Daoy (cell line): ENCODE measurements at places on chromosomes 13 and 19. TPM values are rescaled to one million over a fixed set of nuclear protein-coding genes. Genes with fewer than 3 reads are reported as not detected.
A peak's percentile ranks its signal among the peaks of the same experiment; 100 is the strongest.

DNA sequence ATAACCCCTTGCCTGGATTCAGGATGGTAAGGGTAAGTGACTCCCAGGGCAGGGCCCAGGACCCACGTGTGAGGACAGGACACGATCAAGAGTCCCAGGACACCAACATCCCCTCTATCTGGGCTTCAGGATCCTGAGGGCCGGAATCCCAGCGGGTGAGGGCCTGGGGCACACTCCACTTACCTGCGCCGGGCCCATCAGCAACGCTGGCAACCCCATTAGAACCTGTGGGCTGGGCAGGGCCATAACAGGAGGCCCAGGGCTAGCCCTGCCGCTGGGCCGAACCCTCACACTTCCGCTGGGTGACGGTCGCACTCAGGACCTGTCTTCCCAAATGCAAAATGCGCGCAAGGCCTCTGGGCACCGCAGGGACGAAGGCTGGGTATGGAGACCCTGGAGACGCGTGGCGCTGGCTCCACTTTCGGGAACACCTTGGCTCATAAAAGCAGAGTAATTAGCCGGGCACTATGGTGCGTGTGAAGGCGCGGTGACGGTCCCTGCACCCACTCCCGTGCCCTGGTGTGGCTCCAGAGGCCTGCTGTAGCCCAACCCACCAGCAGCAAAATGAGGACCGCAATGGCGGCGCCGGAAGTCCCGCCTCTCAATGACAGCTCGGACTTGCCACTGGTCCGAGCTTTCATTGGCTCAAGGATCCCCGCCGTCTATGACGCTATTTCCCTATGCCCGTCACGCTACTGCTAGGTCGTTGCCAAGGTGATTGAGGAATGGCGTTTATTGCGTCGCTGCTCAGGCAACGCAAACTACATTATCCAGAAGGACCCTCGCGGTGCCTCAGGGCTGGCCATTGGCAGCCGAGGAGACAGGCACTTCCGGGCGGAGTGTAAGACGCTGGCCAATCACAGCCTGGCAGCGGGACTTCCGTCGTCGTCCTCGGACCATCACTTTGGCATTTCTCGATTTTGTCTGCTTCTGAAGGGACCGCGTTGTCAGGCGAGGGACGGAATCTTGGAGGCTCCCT lies at the start of gene ZNF132:
Gene ZNF132, minus strand, starts transcription at position 578 of the 979 bp plus-strand sequence. Its CDS starts 332 bp downstream, at position 246.
- DNase-seq: peak; percentile 98

DNA sequence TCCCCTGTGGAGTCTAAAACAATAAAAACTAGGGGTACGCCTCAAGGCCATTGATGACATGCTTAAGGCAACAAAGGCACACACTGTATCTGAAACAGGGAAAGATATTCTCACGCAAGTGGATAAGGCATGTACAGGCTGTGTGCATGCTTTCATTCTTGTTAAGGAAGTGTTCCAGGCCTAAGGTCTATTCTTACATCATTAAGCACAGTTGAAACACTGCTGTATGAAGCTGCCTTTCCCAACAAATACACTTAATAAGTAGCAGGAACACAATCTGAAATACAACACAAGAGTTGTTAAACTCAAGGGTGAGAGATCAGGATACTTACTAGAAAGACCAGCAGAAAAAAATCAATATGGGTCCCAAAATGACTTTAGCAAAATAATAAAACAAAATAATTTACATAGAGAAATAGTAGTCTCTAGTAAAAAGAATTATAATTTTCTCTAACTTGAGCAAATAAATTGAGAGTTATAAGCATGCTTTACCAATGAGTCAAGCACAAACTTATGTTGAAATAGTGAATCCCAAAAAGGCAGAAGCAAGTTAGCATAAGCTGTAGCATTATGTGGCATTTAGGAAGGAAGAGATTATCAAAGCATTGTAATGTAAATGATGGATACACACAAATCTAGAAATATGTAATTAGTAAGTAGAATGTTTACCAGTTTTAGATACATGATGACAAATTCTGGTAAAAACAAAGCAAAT lies 796.9 kb downstream of the SLITRK1 start:
- DNase-seq: no peak

- no peak for DNase-seq
Observed at GRCh38 chr13:75647126-75647784, 11.1 kb downstream of the LMO7 start.

- peak; percentile 15 for DNase-seq
Observed at GRCh38 chr13:108086678-108087077, 128.7 kb downstream of the LIG4 start.

DNA sequence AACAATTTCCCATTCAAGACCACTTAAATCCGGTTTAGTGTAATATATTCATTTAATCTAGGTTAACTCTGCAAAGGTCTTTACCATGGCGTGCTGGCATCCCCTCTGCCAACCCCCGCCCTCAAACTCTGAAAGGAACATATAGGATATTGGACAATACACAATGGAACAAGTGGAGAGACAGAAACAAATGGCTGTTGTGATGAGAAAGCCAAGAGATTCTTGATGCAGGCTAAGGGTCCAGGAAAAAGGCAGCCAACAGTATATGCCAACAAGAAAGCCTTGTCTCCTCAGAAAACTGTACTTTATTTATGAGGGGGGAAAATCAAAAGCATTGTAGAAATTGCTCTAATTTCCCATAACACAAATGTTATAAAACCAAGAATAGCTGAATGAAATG lies 407.3 kb upstream of the SGCG start:
- DNase-seq: no peak

DNA sequence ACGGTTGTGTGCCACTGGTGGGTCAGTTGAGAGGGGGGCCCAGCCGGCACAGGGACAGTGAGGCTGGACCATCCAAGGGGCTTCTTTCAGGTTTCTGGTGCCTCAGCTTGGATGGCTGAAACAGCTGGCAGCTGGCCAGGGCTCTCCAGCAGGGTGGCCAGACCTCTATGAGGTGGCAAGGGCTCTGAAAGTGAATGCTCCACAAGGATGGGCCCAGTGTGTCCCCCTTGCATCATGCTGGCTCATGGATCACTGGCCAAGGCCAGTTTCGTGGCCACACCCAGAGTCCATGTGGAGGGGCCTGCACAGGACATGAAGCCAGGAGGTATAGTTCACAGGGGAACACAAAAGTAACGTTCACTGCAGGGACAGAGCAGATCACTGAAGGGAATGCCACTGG lies 49.6 kb downstream of the CDADC1 start:
- no peak for DNase-seq

GRCh38 chr13:31862828-31863227 lies 123.5 kb downstream of the RXFP2 start:
- no peak for DNase-seq

DNA sequence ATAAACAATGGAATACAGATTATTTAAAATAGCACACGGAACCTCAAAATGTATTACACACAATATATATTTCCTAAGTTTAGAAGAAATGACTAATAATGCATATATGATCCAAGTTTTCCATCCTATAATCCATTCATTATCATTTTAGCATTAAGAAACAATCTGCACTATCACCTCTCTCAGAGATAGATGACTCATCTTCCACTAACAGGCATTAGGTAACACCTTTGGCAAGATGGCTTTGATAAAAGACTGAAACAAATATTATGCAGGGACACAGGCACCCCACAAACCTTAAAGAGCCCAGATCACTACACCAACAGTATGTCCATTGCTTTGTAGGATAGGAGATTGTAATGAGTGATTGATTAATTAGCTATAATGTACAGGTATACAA lies 4.1 kb downstream of the ENOX1 start:
- no peak for DNase-seq

GRCh38 chr19:13825489-13826441 lies 30.5 kb downstream of the ZSWIM4 start:
- peak; percentile 63 for DNase-seq

- DNase-seq: peak; percentile 91
Observed at GRCh38 chr19:31127134-31127967, 221.9 kb downstream of the TSHZ3 start.

GRCh38 chr19:9487016-9487415 lies 11.4 kb downstream of the ZNF560 start:
- no peak for DNase-seq

GRCh38 chr13:114058051-114058867 lies 74.2 kb downstream of the RASA3 start:
- no peak for DNase-seq

GRCh38 chr19:1248139-1248785 lies at the start of gene MIDN:
Gene MIDN (plus strand): TSS chr19:1248583. CDS start chr19:1250297, 1,714 bp downstream.
- peak; percentile 92 for DNase-seq

DNA sequence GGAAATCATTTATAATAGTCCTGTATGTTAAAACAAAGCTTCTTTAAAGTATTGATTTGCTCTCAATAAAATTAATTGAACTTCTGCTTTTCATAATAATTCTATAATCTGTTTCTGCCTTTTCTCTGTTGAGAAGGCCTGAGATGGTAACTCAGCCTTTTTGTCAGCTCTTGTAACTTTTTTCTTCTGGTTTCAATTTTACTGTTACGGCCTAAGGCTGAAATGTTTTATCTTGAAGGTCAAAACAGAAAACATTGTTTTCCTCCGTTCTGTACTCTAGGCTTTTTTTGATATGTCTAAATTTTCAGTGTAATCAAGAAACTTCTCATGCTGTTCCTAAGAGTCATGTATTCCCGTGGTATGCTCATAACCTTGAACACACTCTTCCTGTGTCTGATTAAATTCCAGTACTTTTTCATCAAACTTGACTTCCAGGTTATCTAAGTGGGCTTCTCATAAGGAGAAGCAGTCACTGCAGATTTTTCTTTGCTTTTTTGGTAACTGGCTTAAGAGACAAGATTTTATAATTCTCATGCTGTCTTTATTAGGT lies 7.6 kb upstream of the NAXD start:
- DNase-seq: no peak

DNA sequence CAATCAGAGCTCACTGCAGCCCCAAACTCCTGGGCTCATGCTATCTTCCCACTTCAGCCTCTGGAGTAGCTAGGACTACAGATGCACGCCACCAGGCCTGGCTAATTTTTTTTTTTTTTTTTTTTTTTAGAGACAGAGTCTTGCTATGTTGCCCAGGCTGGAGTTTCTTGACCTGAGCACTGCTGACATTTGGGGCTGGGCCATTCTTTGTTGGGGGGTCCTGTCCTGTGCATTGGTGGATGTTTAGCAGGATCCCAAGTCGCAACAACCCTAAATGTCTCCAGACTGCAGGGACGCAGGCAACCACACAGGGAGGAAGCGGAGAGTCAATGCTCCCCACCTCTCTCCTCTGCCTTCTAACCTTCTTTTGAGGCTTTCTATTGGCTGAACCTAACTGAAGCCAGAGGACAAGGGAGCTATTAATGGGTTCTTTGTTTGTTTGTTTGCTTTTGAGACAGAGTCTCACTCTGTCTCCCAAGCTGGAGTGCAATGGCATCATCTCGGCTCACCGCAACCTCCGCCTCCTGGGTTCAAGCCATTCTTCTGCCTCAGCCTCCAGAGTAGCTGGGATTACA lies 58.3 kb upstream of the ADGRE5 start:
- no peak for DNase-seq

DNA sequence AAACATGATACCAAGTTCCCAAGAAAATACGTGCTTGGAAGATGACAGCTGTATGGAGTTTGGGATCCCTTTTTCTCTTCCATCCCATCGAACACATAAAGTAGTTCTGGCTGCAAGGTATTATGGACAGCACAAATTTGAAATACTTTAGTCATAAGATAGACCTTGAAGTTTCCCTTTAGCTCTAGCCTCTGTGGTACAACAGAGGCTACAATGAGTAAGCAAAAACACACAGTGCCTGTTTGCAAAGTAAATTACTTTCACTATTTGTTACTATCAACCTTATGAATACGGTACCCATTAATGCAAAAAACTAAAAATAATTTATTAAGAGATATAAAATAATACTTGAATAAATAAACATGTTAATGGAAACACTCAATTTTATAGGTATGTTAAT lies 21.0 kb upstream of the LRCH1 start:
- no peak for DNase-seq

- no peak for DNase-seq
Observed at GRCh38 chr19:49490287-49491029, 3.0 kb downstream of the RPL13A start.

DNA sequence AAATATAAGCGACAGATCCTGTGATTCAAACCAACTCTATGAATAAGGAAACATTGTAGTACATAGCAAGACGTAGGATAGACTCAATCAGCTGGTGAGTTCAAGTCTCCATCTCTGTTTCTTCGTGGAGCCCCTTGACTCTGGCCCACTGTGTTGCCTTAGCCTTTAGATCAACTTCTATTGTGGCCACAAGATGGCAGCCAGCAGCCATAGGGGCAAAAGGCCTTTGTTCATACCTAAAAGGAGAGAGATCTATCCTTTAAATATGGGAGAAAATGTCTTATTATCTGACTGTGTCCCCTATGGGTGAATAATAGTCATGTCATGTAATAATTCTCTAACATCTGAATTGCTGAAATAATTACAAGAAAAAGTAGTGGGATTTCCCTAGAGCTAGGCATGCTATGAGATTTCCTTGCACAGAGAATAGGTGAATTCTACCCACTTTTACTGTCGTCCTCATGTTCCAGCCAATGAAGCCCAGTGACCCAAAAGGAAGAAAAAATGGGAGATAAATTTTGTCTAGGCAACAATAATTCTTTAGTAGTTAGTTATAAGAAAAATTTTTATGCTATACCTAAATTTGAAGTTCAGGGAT lies 129.4 kb downstream of the PCDH20 start:
- DNase-seq: no peak

DNA sequence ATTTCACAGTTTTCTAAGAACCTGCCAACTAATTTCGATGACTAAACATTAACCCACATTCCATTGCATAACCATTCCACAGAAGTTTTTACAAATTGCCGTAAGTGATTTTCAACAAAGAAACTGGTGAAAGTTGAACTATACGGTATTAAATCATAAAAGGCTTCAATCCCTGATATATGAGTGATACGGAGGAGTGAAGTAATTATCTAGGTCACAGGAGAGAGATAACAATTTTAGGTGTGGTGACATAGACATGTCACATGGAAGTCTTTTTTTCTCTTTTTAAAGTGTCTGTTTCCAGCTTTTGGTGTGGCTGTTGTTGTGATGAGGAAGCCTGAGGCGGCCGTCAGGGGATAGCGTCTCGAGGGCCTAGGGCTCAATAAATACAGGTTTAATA lies 29.4 kb downstream of the TBC1D4 start:
- DNase-seq: no peak

Gene KLF1
- not detected in 2 replicates for total RNA-seq

Gene ZNF615
- total RNA-seq: 5.7 and 6.7 TPM in 2 replicates

Gene MIA
- total RNA-seq: not detected in 2 replicates

Gene NLRP9
- total RNA-seq: not detected in 2 replicates

Gene ZGLP1
- 0.39 and 2.2 TPM in 2 replicates for total RNA-seq

Gene PRDX2
- total RNA-seq: 81.7 and 99.3 TPM in 2 replicates

Gene ZNF382
- total RNA-seq: 3.0 and 7.4 TPM in 2 replicates

Gene PRRG2
- total RNA-seq: 0.30 and 5.8 TPM in 2 replicates

Gene COMMD6
- 112 and 130 TPM in 2 replicates for total RNA-seq
